ELR (cell line): ENCODE measurements at places on chromosomes 3 and 15.
A peak's percentile ranks its signal among the peaks of the same experiment; 100 is the strongest.

DNA sequence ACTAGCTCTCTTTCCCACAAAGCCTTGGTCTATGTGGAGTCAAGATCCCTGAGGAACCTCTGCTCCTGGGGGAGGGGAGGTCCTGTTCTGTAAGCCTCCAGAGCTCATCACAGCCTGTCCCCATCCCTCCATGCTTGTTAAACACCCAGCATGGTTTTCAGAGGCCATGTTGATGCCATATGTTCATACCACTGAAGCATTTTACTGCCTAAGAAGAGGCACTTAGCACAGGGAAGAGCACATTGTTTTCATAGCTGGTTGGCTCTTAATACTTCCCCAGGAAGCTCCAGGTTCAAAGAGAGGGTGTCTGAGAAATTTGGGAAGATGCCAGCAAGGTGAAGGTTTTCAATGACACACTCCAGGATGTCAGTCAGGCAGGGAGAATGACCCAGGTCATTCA lies 25.6 kb downstream of the CPNE4 start:
- no peak for DNase-seq

DNA sequence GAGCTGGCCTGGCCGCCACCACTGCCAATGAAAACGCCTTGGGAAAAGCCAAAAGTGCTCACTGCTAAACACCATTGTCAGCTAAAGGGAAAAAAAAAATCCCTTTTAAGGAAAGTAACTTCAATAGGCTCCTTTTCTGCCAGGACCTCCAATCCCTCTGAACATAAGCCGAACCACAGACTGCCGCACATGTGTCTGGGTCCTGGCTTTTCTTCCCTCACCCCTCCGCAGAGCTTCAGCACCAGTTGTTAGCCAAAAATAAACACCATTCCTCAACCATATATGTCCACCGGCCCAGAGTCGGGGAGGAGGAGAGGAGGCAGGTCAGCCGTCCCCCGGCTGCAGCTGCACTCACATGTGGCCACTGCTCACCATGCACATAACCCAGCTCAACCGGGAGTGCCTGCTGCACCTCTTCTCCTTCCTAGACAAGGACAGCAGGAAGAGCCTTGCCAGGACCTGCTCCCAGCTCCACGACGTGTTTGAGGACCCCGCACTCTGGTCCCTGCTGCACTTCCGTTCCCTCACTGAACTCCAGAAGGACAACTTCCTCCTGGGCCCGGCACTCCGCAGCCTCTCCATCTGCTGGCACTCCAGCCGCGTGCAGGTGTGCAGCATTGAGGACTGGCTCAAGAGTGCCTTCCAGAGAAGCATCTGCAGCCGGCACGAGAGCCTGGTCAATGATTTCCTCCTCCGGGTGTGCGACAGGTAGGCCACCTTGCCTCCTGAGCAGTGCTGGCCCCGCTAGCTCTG lies at the start of gene FBXL22:
Gene FBXL22 (plus strand): TSS at position 350 of the 753 bp plus-strand sequence. CDS start 6 bp downstream, at position 356.
- DNase-seq = no peak

GRCh38 chr3:53696401-53697172 lies 149.6 kb downstream of the CHDH start:
- no peak for DNase-seq

GRCh38 chr15:93103823-93104222 lies 14.8 kb upstream of the RGMA start:
- no peak for DNase-seq

- no peak for DNase-seq
These were observed 23.3 kb downstream of the IREB2 start for GRCh38 chr15:78461171-78461888.

DNA sequence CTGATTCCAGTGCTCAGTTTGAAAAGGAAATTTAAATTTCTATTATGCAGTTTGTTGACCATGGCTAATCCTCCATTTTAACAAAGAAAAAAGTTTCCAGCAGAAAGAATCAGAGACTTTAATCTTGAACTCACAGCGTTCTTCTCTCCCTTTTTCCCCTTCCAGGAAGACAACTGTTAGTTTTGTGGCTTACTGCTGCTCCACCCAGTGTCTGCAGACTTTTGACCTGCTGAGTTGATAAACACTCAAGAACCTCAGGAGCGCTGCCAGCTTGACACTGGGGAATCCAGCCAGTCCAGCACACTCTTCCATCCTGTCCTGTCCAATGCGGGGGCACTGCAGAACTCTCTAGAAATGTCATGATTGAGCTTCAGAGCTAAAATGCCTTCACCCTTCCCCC lies 134.6 kb downstream of the LRRC28 start:
- DNase-seq = no peak

DNA sequence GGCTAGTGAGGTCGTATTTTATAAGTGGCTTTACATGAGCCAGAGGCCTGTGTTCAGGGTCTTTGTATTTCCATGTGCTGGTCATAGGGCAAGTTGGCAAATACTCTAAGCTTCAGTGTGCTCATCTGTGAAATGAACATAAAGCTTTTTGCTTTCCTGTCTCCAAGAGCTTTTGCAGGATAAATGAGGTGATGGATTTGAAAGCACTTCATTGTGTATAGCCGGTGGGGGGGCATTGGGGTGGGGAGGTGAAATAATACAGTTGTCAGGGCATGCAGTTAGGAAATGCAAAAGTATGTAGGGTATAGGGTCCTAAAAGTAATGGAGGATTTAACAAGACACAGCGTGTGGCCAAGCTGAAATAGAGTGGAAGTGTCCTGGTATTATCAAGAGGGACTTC lies 67.7 kb downstream of the ARNT2 start:
- DNase-seq = no peak

GRCh38 chr3:14744556-14744955 lies 69.6 kb downstream of the C3orf20 start:
- no peak for DNase-seq

DNA sequence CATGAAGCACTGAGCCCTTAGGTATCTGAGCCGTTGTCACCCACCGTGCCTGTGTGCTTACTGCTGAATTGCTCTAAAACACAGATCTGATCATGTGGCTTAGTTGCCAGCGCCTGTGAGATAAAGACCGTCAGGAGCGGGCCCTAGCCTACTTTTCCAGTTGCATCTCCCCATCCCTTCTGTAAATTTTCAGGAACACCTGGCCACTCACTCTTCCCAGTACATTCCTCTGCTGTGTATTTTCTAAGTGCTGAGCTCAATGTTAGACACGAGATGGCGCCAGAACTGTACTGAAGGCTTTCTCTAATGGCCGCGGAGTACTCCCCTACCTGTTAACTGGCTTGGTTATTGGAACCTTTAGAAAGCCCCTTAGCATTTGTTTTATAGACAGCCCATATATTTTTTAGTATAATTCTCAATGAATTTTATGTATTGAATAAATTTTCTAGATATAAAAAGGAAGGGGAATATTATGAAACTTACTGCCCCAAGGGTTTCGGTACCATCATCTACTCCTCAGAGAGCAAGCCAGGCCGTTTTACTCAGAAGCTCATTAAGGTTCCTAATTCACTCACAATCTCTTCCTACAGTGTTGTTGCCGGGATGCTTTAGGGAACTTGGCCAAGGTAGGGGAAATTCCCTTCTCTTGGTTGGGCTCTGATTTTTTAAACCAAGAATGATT lies 16.7 kb upstream of the WNT7A start:
- peak; percentile 75 for DNase-seq

- DNase-seq = no peak
These were observed 408.5 kb downstream of the ERC2 start for GRCh38 chr3:56059731-56060130.

- DNase-seq = no peak
These were observed 252.3 kb downstream of the PTPRG start for GRCh38 chr3:61813636-61814035.

GRCh38 chr3:168117059-168117458 lies 21.3 kb upstream of the GOLIM4 start:
- DNase-seq = no peak

DNA sequence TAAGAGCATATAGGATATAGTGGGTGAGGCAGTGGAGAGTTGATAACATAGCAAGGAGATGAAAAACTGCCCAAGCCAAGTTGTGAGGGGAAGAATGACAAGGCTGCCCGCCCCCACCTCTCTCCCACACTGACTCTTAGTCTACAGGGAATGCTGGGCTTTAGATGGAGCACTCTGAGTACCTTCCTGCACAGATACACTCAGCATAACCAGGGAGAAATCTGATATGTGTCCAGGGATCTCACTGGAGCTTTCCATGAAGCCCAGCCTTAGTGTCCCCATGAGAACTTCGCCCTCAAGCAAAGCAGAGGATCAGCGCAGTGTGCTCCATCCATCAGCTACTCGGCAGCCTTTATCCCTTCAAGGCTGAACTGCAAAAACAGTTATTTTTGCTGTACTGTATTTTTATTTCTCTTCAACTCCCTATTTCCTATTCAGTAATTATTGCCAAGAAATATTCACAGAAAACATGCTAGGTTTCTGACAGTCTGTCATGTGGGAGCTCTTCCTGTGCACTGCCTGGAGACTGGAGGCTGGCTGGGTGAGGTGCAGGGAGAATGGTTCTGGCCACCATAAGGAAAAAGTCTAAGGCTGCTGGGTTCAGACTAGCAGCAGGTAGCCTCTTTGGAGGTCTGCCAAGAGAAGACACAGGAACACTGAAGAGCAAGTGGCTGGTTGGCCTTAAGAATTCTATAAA lies 475.2 kb upstream of the PPP2R3A start:
- DNase-seq = no peak

- no peak for DNase-seq
These were observed 85.5 kb downstream of the CCNL1 start for GRCh38 chr3:157074490-157074889.

GRCh38 chr3:120726791-120727190 lies 15.5 kb downstream of the RABL3 start:
- DNase-seq = peak; percentile 6

- peak; percentile 69 for DNase-seq
These were observed 37.1 kb upstream of the ARNT2 start for GRCh38 chr15:80367094-80367493.

GRCh38 chr15:35054380-35054779 lies 30.7 kb downstream of the NANOGP8 start:
- DNase-seq = no peak

GRCh38 chr3:35067750-35068149 lies 571.6 kb upstream of the ARPP21 start:
- no peak for DNase-seq

GRCh38 chr3:11716573-11717290 lies 73.0 kb upstream of the VGLL4 start:
- peak; percentile 7 for DNase-seq

DNA sequence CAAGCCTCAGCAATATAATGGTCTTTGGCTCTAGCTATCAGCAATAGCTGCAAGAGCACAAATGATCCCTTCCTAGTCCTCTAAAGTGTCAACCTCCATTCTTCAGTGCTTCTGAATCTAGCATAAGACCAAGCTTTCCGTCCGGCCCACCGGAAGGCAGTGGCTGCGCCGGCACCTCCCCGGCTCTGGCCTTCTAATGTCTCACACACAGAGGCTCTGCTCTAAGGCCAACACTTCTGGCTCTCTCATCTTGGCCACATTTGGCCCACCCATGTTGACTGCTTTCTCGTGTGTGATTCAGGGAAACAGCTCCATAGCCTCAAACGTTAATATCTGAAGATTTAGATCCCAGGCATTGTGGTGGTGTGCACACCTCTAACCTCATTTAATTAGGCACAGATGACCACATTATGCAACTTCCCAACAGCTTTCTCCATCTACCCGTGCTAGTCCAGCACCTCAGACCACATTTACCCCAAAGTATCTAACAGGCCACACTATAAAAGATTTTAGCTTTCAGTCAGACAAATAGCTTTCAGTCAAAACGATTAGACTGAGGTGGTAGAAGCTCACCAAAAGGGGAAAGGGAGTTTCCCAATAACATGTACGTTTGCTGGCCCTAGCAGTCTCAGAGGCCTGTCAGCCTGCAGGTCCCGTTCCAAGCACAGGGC lies 19.3 kb downstream of the SLC51A start:
- DNase-seq = no peak

GRCh38 chr3:178916223-178916622 lies 155.4 kb downstream of the ZMAT3 start:
- DNase-seq = no peak

DNA sequence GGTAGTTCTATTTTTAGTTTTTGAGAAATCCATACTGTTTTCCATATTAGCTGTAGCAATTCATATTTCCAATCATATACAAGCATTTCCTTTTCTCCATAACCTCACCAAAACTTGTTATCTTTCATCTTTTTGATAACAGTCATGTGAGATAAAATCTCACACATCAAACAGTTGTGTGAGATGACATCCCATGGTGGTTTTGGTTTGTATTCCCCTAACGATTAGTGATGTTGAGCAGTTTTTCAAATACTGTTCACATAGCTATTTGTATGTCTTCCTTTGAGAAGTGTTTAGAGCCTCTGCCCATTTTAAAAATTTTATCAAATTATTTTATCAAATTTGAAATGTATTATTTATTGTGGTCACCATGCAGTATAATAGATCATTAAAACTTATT lies 50.4 kb downstream of the FAM227B start:
- DNase-seq = no peak

DNA sequence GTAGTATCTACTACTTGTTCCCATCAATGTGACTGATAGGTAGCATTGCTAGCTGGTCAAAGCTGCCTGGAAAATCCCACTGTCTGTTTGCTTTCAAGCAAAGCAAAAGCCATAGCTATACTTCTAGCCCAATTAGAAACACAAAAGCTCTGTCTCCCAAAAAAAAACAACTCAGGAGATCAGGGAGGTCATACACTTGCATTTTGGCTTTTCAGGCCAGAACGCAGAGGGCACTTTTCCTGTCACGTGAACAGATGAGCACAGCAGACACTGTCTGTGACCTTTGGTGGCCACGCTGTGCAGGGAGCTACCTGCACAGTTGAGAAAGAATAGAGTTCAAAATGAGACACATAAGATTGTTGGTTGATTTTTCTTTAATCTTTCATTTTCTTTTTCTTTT lies 441.7 kb upstream of the PDZRN3 start:
- DNase-seq = no peak

GRCh38 chr3:122908251-122908650 lies 113.4 kb downstream of the SLC49A4 start:
- no peak for DNase-seq

GRCh38 chr3:107001635-107002034 lies 375.6 kb upstream of the CCDC54 start:
- peak; percentile 16 for DNase-seq

DNA sequence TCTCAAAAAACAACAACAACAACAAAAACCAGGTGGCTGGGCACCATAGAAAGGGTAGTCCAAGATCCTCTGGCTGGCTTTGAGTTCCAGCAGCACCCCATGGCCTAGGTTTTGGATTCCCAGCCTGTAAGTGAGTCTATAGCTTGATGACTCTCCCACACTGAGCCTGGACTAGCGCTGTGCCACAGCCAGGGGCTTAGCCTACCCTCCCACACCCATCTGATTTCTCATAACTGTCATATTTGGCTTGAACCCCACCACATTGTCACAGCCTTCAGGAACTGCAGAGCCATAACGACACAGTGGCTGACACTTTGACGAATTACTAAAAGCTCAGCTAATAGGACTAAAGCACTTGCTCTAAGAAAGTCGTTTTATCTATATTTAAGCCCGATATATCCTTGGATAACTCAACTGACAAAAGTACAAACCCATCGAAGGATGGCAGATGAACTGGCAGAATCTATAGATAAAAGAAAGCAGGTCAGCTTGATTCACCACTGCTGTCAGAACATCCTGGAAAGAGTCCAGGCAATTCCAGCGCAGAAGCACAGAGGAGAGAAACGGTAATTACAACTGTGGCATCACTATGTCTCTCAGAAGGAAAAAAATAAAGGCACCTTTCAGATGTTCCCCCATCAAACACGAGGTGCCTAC lies 62.1 kb downstream of the HOMER2 start:
- no peak for DNase-seq

- peak; percentile 67 for DNase-seq
These were observed 397.6 kb downstream of the FOXP1 start for GRCh38 chr3:71185733-71186455.

GRCh38 chr3:51967384-51968169 lies at the start of gene PCBP4:
TSS of gene PCBP4 (minus strand) at chr3:51967454. CDS start at chr3:51961240, 6,214 bp downstream.
- peak; percentile 51 for DNase-seq
